ENCODE measurements at places on chromosomes 1 and 21.
A peak's percentile ranks its signal among the peaks of the same experiment; 100 is the strongest.

- DNase-seq, result no peak
Observed at GRCh38 chr1:177922209-177922608, 47.6 kb downstream of the SEC16B start.

- no peak for DNase-seq
Observed at GRCh38 chr1:175319912-175320230, 127.3 kb upstream of the KIAA0040 start.

DNA sequence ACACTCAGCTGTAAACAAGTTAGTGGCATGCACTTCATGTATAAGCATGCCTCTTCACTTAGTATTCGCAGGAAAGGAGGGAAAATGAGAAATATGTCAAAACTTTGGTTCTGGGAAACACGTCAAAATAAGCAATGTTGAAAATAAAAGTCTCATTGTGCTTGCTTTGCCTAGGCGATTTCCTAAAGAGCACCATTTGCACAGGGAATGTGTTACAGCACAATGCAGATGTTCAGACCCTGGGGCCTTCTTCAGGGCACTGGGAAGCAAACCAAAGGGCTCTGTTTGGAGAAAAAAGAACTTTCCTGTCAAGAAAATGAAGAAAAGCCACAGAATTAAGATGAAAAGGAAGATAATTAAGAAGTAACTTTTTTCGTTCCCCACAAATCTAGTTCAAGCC lies 98.6 kb upstream of the PLD5 start:
- DNase-seq, result no peak

GRCh38 chr1:25037174-25038074 lies 107.3 kb upstream of the RUNX3 start:
- DNase-seq, result no peak

DNA sequence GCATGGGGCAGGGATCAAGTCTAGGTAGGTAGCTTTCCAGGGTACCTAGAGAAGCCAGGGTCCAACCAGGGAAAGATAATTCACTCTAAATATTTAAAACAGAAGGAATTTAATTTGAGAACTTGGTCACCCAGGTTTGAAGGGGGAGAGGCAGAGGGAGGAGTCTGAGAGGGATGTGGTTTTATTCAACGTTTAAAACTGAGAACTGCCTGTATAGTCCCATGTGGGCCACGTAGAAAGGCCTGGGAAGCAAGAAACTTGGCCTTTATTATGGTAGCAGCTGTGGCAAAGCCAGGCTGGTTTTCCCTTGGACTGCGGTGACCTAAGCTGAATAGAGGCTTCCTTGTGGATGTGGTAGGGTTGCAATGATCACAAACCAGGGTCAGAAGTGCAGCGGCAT lies 42.0 kb upstream of the DUSP10 start:
- DNase-seq, result no peak

- no peak for DNase-seq
Observed at GRCh38 chr1:160492617-160493016, 30.4 kb downstream of the SLAMF6 start.

DNA sequence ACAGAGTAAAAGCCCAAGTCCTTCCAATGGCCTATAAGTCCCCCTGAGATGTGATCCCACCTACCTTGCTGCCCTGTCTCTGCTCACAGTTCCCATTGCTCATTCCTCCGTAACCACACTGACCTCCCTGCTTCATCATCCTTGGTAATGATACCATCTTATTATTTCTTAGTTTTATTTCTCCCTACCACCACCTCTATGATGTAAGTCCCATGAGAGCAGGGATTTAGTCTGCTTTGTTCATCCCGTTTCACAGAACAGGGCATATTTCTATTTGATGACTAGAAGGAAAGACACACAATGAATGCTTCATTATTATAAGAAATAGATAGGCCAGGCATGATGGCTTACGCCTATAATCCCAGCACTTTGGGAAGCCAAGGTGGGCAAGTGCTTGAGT lies 22.5 kb downstream of the NIBAN1 start:
- DNase-seq, result no peak

DNA sequence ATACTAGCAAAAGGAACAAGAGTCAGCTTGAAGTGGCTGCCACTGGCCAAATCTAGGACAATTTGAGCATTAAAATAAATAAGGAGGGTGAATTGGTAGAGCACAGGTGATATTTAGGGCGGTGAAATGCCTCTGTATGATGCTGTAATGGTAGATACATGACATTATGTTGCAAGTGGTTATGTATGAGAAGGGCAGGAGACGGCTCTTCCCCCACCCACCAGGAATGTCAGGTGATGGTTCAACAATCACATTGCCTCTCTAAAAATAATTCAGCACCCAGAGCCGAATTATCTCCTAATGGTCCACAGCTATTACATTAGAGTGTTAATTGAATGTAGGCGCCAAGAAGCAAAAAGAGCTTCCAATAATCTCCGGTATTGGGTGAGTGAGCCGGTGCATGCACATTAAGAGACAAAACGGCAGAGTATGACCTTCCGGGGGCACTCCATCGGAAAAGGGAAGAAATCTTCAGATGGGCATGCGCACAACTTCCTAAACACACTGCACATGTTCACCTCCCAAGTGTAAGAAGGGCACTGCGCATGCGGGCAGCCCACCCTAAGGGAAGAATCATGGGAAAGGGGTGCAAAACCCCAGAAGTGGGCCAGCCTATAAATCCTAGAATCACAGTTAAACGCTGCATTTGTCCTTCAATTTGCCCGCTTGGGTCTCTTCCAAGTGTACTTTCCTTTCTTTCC lies 6.8 kb upstream of the IFNAR1 start:
- DNase-seq, result no peak

GRCh38 chr1:204072931-204073836 lies at the start of gene SOX13:
SOX13 (plus strand) TSS chr1:204073115; CDS start chr1:204112916, 39,801 bp downstream.
- DNase-seq, result peak; percentile 89

DNA sequence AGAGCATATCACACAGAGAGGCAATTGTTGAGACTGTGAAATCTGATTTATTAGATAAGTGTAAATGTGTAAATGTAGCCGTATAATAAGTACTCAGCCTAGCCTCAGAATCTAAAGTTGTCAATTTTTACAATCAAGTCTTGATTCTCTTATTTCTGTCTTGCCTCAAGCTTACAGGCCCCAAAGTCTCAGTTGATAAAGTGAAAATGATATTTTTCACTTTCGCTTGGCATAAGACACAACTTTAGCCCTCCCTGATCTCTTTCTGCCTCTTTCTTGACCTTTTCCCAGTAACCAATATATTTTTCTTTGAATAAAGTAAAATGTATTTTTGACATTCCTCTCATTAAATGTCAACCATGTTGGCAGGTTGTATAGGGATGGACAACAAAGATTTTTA lies 10.7 kb downstream of the CD5L start:
- no peak for DNase-seq

DNA sequence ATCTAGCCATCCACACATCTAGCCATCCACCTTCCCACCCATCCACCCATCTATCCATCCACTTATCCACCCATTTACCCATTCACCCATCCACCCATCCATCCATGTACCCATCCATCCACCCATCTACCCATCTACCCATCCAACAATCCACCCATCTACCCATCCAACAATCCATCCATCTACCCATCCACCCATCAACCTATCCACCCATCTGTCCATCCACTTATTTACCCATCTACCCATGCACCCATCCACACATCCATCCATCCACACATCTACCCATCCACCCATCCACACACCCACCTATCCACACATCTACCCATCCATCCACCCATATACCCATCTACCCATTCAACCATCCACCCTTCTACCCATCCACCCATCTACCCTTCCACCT lies 238.4 kb downstream of the DYRK1A start:
- DNase-seq, result no peak

DNA sequence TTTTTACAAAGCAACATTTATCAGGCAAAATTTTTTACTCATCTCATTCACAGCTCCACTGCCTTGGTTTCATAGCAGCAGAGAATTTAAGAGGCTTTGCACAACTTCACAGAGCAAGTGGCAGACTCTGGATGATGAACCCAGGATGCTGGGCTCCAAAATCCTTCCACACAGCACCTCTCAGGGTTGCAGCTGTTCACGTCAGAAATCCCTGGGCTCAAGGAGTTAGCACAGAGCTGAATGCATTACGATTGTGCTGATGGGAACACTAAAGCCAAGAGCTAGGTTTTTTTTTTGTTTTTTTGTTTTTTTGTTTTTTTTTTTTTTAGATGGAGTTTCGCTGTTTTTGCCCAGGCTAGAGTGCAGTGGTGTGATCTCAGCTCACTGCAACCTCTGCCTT lies 2.4 kb upstream of the HTR6 start:
- DNase-seq, result no peak

Measured in midbrain (tissue), 1 donor.